ENCODE measurements at places on chromosomes 12 and 14.

GRCh38 chr12:99142651-99143050 is 497.6 kb downstream of the APAF1 start:
- DNase-seq, result no peak

DNA sequence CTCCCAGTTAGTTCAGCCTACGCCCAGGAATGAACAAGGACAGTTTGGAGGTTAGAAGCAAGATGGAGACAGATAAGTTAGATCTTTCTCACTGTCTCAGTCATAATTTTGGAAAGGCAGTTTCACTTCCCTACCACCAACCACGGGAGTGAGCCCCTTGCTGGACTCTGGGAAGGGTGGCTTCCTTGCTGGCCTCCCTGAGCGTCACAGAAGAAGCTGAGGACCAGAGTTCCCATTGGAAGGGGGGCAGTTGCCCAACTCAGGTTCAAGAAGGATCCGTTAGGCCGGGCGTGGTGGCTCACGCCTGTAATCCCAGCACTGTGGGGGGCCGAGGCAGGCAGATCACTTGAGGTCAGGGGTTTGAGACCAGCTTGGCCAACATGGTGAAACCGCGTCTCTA is 106.2 kb upstream of the MAX start:
- no peak for DNase-seq

GRCh38 chr12:26884765-26885576 is 52.0 kb upstream of the ITPR2 start:
- DNase-seq, result peak; percentile 77

DNA sequence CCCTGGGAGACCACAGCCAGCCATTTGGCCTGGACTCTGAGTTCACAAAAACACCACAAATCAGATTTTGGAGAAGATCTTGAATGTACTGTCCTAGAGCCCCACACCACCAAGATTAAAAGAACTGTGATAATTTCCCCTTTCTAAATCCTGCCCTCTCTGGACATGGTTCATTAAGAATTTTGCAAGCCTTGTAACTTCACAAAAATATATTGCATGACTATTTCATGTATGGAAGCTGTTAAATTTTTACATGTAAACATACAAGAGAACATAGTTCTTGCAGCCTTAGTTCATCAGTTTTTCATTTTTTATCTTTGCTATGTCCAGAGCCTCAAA is 97.0 kb downstream of the SCARB1 start:
- DNase-seq, result no peak

DNA sequence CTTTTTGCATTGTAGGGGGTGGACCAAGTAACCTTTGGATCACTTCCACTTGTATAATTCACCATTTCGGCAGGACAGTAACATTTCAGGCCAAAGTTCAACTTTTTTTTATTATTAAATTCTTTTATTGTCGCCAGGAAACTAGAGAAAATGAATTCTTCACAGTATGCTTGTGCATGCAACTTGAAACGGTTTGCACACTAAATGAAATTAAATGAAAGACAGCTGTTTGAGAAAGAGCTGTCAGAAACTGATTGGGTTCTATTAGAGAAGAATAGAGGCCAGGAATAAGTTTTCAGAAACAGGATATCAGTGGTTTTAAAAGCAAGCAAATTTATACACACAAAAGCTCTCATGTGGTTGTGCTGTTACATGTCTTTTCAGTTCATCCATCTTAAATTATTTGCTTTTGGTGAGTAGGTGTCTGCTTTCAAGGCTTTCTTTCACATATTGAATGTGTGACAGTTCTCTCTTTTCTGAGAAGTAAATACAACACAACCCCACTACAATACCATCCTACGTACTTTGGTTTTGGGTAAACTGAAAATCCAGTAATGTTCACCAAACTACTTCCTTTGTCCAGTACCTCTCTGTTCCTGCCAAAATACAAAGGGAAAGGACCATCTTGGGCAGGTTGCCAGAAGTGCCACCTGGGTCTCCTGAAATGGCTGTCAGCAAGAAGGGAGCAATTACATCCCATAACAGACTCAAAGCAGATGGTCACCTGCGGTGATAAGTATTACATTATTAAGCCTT is 291.7 kb downstream of the RAD51B start:
- DNase-seq, result no peak

- no peak for DNase-seq
These were observed 1.3 kb downstream of the CHGA start for GRCh38 chr14:92924247-92924646.

GRCh38 chr12:92136965-92137721 is 8.5 kb downstream of the BTG1 start:
- DNase-seq, result no peak

DNA sequence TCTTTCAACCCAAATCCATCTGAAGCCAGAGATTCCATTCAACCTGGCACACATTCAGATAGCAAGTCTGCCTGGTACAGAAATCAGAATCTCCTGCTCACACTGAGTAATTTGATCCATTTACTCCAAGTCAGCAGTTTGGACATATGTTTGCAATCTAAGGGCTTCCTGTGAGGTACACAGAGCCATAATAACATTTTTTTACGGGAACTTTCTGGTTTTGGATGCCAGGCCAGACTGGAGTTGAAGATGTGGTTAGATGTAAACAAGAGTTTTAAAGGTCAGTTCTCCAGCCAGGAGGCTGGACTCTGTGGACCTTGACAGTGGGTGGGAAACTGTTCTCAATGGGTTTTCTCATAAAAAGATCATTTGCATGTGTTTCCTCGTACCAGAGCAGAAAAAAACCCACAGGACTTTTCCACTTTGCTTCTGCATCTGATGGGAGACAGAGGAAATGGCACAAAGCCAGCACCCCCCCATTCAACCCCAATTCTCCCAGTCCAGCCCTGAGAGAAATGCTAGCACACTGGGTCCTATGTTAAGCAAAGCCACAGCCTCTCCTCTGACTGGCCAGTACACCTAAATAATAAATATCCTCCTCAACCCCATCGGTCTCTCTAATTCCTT is 17.7 kb upstream of the TSPAN11 start:
- DNase-seq, result no peak

- DNase-seq, result no peak
These were observed 149.7 kb downstream of the TTC7B start for GRCh38 chr14:90666571-90666970.

DNA sequence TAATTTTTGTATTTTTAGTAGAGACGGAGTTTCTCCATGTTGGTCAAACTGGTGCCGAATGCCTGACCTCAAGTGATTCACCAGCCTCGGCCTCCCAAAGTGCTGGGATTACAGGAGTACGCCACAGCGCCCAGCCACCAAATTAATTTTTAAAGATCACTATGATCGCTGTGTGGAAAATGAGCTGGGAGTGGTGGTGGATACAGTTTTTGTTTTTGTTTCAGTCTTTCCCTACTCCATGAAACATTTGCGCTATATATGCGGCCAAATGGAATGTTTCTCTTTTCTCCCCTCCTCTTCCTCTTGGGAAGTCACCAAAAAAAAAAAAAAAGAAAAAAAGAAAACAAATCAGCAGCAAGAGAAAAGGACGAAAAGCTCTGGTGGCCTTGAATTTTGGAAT is 20.8 kb upstream of the P2RX4 start:
- DNase-seq, result no peak

GRCh38 chr12:103313894-103314293 is 181.9 kb downstream of the C12orf42 start:
- DNase-seq, result no peak

DNA sequence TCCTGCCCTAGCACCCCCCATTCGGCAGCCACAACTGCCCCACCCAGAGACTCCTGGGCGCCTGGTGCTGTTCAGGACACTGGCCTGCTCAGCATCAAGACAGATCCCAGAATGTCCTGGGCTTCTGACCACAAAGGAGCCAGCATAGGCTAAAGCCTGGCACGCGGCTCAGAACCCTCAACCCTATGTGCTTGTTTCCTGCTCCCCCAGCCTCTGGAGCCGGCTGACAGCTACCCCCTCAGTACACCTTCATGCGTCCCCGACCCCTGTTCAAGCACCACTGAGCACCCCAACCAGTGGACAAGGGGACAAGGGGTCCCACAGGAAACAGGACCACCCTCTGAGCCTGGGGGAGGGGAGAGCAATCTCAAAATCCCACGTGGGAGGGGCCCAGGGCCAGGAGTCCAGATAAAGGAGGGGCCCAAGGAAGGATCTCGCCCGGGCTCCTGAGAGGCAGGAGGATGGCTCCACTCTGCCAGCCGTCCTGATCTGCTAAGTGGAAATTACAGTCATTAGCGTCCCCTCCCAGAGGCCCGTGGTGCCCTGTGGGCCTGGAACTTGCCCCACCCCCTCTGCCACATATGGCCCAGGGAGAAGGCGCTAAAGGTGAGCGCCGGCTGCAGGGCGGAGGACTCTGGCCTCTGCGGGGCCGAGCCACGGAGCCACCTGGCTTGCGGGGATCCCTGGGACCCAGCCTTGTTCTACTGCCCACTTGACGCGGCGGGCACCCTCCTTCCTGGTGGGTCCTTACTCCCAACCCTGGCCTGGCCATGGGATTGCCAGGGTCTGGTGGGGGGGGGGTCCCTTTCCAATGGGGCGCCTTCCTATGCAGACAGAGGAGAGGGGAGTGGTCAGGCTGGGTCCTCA is 27.2 kb upstream of the GPR132 start:
- no peak for DNase-seq

DNA sequence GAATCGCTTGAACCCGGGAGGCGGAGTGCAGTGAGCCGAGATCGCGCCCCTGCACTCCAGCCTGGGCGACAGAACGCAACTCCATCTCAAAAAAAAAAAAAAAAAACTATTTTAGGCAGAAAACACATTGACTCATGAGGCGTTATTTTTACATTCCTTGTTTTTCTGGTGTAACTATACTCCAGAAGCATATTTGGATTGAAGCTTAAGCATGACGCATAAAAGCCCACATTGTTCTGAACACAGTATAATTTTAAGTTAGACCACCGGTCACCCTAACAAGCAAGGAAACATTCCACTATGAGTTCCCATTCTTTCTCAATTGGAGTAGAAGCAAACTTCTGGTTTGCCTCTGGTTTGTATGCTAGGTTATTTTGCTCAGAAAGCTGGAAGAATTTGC is 173.0 kb downstream of the MYRFL start:
- DNase-seq, result no peak

DNA sequence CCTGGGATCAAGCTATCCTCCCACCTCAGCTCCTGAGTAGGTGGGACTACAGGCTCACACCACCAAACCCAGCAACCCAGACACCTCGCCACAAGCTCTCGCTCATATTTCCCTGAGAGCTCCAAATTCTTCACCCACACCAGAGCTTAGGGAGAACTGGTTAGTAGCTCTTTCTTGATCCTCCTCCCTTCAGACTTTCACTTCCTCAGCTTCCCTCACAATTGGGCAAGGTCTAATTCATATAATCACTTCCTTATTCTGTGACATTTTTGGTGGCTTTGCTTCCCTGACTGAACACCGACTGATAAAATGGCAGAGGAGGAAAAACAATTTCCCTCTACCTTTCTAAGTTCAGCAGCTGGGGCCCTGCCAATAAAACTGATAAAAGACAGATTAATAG is 88.5 kb downstream of the GXYLT1 start:
- no peak for DNase-seq

GRCh38 chr12:50322206-50322605 is 38.9 kb upstream of the LIMA1 start:
- no peak for DNase-seq

GRCh38 chr12:100857418-100857817 is 62.8 kb downstream of the ANO4 start:
- DNase-seq, result no peak

GRCh38 chr14:88034076-88034475 is 29.1 kb downstream of the GPR65 start:
- DNase-seq, result no peak

- no peak for DNase-seq
These were observed 30.9 kb downstream of the PIGH start for GRCh38 chr14:67569011-67569650.

GRCh38 chr12:53973236-53974042 is 513 bp downstream of the HOXC11 start:
- DNase-seq, result no peak

GRCh38 chr14:68245146-68246073 is 425.8 kb downstream of the RAD51B start:
- DNase-seq, result no peak

- no peak for DNase-seq
These were observed 245.0 kb upstream of the PELI2 start for GRCh38 chr14:55873169-55873568.

GRCh38 chr12:25397001-25397400 is 146.3 kb upstream of the KRAS start:
- no peak for DNase-seq

GRCh38 chr12:84408936-84409335 is 503.7 kb downstream of the SLC6A15 start:
- no peak for DNase-seq

DNA sequence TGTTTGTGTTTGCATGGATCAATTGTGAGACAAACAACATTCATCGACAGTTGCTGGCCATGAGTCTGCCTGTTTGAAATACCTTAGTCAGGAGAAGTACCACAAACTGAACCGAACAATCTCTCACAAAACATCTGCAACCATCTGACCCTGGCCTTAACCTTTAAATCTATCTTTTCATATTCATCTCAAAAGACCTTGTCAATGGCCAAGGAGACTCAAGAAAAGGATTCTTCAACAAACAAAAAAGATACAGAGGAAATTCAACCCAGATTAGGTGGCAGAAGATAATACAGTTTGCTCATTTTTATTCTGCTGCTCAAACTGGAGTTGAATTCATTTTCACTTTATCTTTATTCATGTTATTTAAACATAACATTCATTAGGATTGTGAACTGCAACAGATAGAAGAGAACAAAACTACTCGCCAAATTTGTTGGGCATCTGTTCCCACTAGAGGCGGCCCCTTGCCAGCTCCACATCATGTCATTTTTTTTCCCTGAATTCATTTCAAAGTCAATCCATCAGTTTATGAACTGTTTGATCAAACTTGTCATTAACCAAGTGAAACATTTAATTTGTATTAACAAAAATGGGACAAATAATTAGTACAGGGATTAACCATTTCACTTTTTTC is 152.3 kb upstream of the OTX2 start:
- DNase-seq, result no peak

DNA sequence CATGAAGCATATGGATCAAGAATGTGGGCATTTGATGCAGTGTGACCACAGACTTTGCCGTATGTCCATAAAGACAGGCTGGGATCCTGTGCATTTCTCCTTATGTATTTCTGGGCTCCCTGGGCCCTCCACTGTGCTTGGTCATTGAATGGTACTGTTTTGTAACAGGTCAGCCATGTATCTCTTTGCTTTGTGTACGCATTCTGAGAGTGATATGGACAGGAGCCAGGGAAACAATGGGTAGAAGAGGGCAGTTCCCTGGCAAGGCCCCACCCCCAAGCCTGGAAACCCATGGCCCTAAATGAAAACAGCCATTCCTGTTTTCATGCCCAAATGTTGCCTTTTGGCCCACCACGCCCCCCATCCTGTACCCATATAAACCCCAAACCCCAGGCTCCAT is 15.2 kb upstream of the FBXO34 start:
- no peak for DNase-seq

- no peak for DNase-seq
These were observed 234.9 kb upstream of the PLEKHG7 start for GRCh38 chr12:92467886-92468285.

GRCh38 chr12:114628199-114628598 is 55.8 kb downstream of the TBX3 start:
- no peak for DNase-seq

Measured in activated naive CD4-positive, alpha-beta T cell treated with anti-CD3 and anti-CD28 coated beads, Interleukin-2, amount 50 U/mL, for 16 hours (primary cell).